ENCODE measurements at places on chromosomes 1 and 21. TPM values are rescaled to one million over a fixed set of nuclear protein-coding genes. Genes with fewer than 3 reads are reported as not detected.

PLA2G2E gene
- total RNA-seq: not detected

NCF2 gene
- total RNA-seq: 1.5 TPM

ST6GALNAC3 gene
- total RNA-seq: 0.61 TPM

OXCT2 gene
- total RNA-seq: 0.61 TPM

BCAN gene
- 0.12 TPM for total RNA-seq

ZNF326 gene
- total RNA-seq: 16.9 TPM

HCRTR1 gene
- not detected for total RNA-seq

SPRR2D gene
- total RNA-seq: not detected

PCAT6 gene
- total RNA-seq: 3.5 TPM

RNU1-2 gene
- total RNA-seq: 44.9 TPM

S100A4 gene
- total RNA-seq: 1,843 TPM

TNFRSF4 gene
- 0.13 TPM for total RNA-seq

YIPF1 gene
- total RNA-seq: 11.7 TPM

NOL9 gene
- 5.1 TPM for total RNA-seq

TGFBR3 gene
- 7.0 TPM for total RNA-seq

NR1I3 gene
- total RNA-seq: not detected

FCRL1 gene
- total RNA-seq: not detected

TSPEAR gene
- not detected for total RNA-seq

NBPF1 gene
- total RNA-seq: 17.5 TPM

Measured in A549 treated with AZD2906 at 1 μM for 4 hours (cell line).